ENCODE measurements at places on chromosomes 7 and 10.

- no peak for DNase-seq
Observed at GRCh38 chr7:131112431-131112830, 215.2 kb upstream of the MKLN1 start.

DNA sequence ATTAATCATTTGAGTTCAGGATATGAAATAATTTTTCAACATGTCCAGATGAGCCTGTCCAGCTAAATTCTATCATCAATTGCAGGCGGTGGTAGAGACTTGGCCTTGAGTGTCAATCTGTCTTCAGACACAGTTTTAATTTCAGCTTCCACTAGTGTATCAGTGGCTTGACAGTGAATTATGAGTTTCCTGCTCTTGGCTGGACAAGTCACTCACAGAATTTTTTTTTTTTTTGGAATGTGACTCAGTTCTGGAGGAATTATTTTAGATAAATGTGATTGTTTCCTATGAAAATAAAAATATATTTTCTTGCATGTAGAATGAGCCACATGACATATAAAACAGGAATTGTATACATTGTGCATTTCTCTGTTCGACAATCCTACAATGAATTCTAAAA lies 319.9 kb upstream of the AKR1E2 start:
- no peak for DNase-seq

- peak; percentile 29 for DNase-seq
Observed at GRCh38 chr7:146902728-146903127, 786.1 kb downstream of the CNTNAP2 start.

DNA sequence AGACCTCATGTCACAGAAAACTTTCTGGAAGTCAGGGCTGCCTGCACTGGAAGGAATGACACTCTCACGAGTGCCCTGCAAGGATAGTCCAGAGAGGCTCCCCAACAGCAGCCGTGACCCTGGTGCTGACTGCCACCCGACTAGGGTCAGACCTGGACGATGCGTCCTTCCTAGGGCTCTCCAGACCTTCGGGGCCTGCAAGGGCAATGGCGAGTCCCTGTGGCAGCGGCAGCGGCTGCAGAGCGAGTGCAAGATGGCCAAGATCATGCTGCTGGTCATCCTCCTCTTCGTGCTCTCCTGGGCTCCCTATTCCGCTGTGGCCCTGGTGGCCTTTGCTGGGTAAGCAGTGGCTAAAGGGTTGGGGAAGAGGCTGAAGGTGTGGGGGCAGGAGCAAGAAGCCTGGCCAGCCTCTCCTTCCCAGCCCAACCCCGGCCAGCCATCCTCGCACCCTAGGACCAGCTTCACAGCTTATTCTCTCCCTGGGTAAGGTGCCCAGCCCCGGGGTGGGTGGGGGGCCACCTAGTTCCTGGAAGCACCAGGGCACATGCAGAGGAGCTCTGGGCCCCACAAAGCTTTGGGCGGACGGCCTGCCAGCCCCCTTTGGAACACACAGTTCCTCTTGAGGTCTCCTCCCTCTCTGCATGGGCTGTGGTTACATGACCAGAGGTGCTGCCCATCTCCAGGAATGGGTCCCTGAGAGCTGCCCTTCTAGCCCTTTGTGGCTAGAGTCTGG lies 5.5 kb downstream of the OPN4 start:
- DNase-seq, result no peak

- peak; percentile 66 for DNase-seq
Observed at GRCh38 chr7:151059367-151060112, at the start of gene SLC4A2. Gene SLC4A2, plus strand, starts transcription at chr7:151059589. Its CDS starts 2,399 bp downstream, at chr7:151061988.

- DNase-seq, result no peak
Observed at GRCh38 chr10:12782537-12782936, 219.0 kb downstream of the CCDC3 start.

- no peak for DNase-seq
Observed at GRCh38 chr7:100099452-100099851, 1.7 kb downstream of the MCM7 start.

DNA sequence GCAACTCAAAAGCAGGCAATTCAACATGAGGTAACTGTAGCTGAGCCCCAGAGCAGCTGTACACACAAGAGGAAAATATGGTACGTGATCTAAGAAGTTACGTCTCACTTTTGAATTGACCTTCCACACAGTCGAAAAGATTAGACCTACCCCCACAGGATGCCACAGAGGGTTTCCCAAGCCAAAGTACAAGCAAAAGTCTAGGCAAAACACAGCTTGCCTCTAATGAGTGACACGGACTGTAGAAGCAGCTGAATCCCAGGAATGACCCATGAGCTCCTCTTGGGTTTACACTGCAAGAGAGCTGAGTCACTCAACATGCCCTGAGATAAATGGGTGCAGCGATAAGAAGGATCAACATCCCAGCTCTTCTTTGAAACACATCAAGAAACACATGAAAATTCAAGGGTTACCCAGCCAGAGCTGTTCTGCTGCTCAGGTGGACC lies 9.8 kb downstream of the CREB3L2 start:
- DNase-seq, result no peak

DNA sequence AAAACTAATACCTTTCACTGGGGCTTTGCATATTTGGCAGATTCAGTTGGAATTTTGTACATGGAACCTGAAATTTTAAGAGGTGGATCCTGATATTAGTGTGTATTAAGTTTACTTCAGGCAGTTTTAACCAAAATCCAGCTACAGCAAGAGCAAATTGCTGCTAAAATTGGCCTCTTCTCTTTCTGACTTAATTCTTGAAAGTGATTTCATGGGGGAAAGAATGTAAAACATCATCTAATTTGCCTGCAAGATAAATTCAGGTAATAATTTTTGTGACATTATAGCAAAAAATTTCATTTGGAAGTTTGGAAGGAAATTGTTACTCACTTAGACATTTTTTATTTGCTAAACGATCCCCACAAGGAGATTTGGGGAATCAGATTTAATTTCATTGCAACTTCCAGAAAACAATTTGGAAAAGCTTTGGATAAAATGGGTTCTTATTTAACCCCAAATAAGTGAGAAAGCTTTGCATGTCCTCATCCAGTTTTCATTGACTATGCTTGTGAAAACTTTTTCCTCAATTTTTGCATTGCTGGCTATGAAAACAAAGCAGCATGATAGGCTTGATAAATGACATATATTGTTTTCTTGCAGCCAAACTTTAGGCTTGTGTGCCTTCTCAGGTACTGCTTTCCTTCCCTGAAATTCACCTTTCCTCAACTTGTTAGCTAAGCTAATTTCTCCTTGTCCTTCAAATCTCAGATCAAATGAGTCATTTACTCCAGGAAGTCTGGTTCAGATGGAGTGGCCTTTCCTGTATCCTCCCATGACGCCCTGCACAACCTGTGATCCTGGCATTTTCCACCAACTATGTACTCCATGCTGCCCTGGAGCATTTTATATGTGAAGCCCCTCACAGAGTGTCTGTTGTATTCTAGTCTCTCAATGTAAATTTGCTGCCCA lies 27.4 kb upstream of the ZNF438 start:
- no peak for DNase-seq

DNA sequence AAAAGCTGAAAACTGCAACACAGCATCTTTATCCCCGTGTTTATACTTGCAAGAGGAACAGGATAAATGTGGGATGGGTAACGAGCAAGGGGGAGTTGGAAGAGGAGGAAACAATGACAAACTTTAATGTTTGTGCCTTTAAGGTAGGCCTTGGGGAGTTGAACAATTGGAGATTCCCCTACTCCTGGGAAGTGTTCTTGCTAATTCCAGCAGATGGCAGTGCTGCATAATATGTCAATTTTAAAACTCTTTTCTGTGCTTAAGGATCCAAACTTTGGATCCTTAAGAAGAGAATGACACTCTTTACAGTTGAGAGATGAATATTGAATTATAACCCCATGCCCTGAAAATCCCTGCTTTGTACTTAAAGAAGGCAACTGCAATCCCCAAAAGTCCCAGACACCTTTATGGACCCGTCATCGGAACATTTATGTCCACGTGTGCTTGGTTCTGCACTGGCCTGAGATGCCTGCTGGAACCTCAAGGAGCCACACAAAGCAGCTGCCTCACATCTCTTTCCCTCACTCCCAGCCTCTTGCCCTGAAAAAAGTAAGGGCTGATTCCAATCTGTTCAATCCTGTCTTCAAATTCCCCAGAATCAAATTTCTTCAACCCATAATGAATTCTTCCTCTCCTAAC lies 12.0 kb downstream of the IFIT5 start:
- no peak for DNase-seq
